Hair follicular keratinocyte (primary cell): ENCODE measurements at places on chromosomes 13 and 19. TPM values are rescaled to one million over a fixed set of nuclear protein-coding genes. Genes with fewer than 3 reads are reported as not detected.

The FXYD3 gene
- 194 and 479 TPM in 2 replicates for total RNA-seq

The LRRC25 gene
- total RNA-seq = not detected in 2 replicates

The GPALPP1 gene
- total RNA-seq = 11.9 and 16.4 TPM in 2 replicates

The CCDC106 gene
- total RNA-seq = 7.1 and 7.3 TPM in 2 replicates

The BEST2 gene
- 0.39 TPM in 1 of 2 replicates, not detected in the other for total RNA-seq

The ISYNA1 gene
- 14.0 and 15.5 TPM in 2 replicates for total RNA-seq

The CAPS gene
- total RNA-seq = 0.84 and 1.6 TPM in 2 replicates

The ZNF430 gene
- total RNA-seq = 3.0 and 5.6 TPM in 2 replicates

The ZNF302 gene
- 4.4 and 4.6 TPM in 2 replicates for total RNA-seq

The SIAH3 gene
- total RNA-seq = 0.04 and 0.08 TPM in 2 replicates

The ZNF99 gene
- total RNA-seq = not detected in 2 replicates

The LRP3 gene
- 14.2 and 15.1 TPM in 2 replicates for total RNA-seq

The PRR22 gene
- total RNA-seq = 0.16 and 2.1 TPM in 2 replicates

The EDNRB gene
- not detected in 2 replicates for total RNA-seq

The NLRP7 gene
- not detected in 2 replicates for total RNA-seq

The ZNF738 gene
- 3.3 and 4.4 TPM in 2 replicates for total RNA-seq

The IL4I1 gene
- not detected in 2 replicates for total RNA-seq

The SYDE1 gene
- total RNA-seq = 12.0 and 16.1 TPM in 2 replicates

The TMPRSS9 gene
- not detected in 2 replicates for total RNA-seq

The S1PR2 gene
- 4.3 and 6.2 TPM in 2 replicates for total RNA-seq

The TRPM4 gene
- 17.2 and 32.5 TPM in 2 replicates for total RNA-seq

The RFX2 gene
- total RNA-seq = 13.0 and 16.7 TPM in 2 replicates

The ELAVL3 gene
- 0.70 TPM in 1 of 2 replicates, not detected in the other for total RNA-seq

The ATP8B3 gene
- 0.49 and 1.6 TPM in 2 replicates for total RNA-seq

The DENND1C gene
- total RNA-seq = 0.11 TPM in 1 of 2 replicates, not detected in the other

The HIPK4 gene
- total RNA-seq = not detected in 2 replicates

The WDR88 gene
- not detected in 2 replicates for total RNA-seq

The CGB8 gene
- not detected in 2 replicates for total RNA-seq

The ACP7 gene
- 3.0 and 3.7 TPM in 2 replicates for total RNA-seq

The CLDND2 gene
- total RNA-seq = not detected in 2 replicates

The U2AF1L4 gene
- 10.5 and 12.1 TPM in 2 replicates for total RNA-seq
